ENCODE measurements at places on chromosomes 2 and 18. TPM values are rescaled to one million over a fixed set of nuclear protein-coding genes. Genes with fewer than 3 reads are reported as not detected.

GRCh38 chr2:200274116-200275075, 32.1 kb upstream of the SPATS2L start:
- H3K36me3 ChIP-seq: no peaks in the 10 kb centered on the region
- DNase-seq: no peak
- H3K27ac ChIP-seq: no peak overlapping the region
- peaks cover 13% of the 10 kb centered on the region for H3K27me3 ChIP-seq
- H3K4me3 ChIP-seq: no peak overlapping the region

CFAP65 gene
- not detected for total RNA-seq

CCDC141 gene
- 0.78 TPM for total RNA-seq

GRCh38 chr18:79625195-79625923, 54.2 kb upstream of the CTDP1 start:
- DNase-seq: no peak
- H3K36me3 ChIP-seq: no peaks in the 10 kb centered on the region
- no peak overlapping the region for H3K4me3 ChIP-seq
- H3K4me1 ChIP-seq: peaks cover 9% of the 10 kb centered on the region
- no peak overlapping the region for H3K27ac ChIP-seq
- peaks cover 5% of the 10 kb centered on the region for H3K27me3 ChIP-seq

SERPINB13 gene
- total RNA-seq: not detected

DNA sequence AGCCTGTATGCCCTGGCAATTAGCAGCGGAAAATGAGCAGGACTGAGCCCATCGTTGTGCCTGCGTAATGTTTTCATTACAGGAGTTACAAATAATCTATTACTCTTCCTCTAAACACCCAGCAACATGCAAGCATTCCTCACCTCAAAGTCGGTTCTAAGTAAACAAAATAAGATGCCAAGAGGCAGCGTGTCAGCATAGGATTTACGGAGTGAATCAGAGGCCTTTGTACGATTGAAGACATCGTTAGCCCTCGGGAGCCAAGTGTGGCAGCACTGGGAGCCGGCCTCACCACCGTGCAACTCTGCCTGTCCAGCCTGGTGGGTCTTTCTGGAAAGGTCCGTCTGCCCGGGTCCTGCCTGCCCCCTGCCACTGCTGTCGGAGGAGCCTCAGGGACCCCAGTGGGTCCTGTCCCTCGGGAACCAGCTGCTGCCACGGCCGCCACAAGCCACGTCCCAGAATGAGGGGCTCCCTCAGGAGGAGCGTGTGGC, 80.1 kb upstream of the CTDP1 start:
- no peaks in the 10 kb centered on the region for H3K36me3 ChIP-seq
- H3K4me3 ChIP-seq: no peak overlapping the region
- H3K27me3 ChIP-seq: peaks cover 2% of the 10 kb centered on the region

GRCh38 chr18:57466745-57467409, 31.7 kb downstream of the ONECUT2 start:
- H3K27ac ChIP-seq: no peak overlapping the region
- H3K4me1 ChIP-seq: no peaks in the 10 kb centered on the region
- DNase-seq: no peak
- no peaks in the 10 kb centered on the region for H3K27me3 ChIP-seq
- no peaks in the 10 kb centered on the region for H3K36me3 ChIP-seq

GRCh38 chr18:59959606-59960005, 59.8 kb downstream of the PMAIP1 start:
- peaks cover 15% of the 10 kb centered on the region for H3K4me1 ChIP-seq
- no peak for DNase-seq
- H3K27me3 ChIP-seq: peaks cover 4% of the 10 kb centered on the region
- H3K36me3 ChIP-seq: no peaks in the 10 kb centered on the region
- H3K27ac ChIP-seq: no peak overlapping the region

- H3K36me3 ChIP-seq: no peaks in the 10 kb centered on the region
- H3K27ac ChIP-seq: no peak overlapping the region
- peaks cover 32% of the 10 kb centered on the region for H3K27me3 ChIP-seq
- no peak overlapping the region for H3K4me3 ChIP-seq
Measured at GRCh38 chr2:239546541-239546940, 145.7 kb upstream of the HDAC4 start.

ARHGAP15 gene
- total RNA-seq: 64.3 TPM

DSG1 gene
- total RNA-seq: not detected

DNA sequence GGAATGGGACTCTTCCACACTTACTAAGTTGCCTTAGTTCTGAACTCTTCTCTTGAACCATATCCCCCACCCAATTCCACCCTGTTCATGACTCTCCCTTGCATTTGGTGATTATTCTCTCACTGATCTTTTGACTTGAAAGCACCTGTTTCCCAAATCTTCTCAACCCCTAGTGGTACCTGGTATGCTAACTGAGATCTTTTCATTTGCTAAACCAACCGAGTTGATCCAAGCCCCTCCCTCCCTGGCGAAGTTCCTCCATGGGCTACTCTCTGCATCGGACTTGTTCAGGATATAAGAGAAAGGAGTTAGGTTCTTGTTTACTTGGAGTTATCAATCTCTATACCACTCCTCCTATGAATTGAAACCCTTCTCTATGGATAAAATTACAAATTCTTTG, 593.5 kb downstream of the BCL11A start:
- H3K36me3 ChIP-seq: no peaks in the 10 kb centered on the region
- H3K4me3 ChIP-seq: no peak overlapping the region
- H3K27ac ChIP-seq: no peak overlapping the region
- H3K27me3 ChIP-seq: no peaks in the 10 kb centered on the region
- no peaks in the 10 kb centered on the region for H3K4me1 ChIP-seq

DNA sequence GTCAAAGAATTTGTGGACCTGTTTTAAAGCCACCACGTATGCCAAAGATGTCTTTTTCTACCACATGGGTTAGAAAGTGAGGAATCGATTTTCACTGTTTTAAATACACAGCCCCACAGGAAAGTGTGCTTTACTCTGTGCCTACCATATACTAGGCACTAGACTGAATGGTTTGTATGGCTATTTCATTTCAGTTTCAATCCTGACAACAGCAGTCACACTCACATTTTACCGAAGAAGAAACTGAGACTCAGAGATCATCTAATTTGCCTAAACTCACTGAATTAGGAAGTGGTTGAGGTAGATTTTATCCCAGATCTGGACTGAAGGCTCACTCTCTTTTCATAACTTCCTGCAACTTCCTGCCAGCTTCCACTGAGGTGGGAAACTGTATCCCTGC, 176.4 kb downstream of the ALK start:
- no peak overlapping the region for H3K4me3 ChIP-seq
- no peaks in the 10 kb centered on the region for H3K36me3 ChIP-seq
- H3K4me1 ChIP-seq: no peaks in the 10 kb centered on the region

CPO gene
- total RNA-seq: not detected

GRCh38 chr18:50830544-50830943, 10.7 kb upstream of the MRO start:
- H3K4me1 ChIP-seq: no peaks in the 10 kb centered on the region
- no peaks in the 10 kb centered on the region for H3K36me3 ChIP-seq
- no peak overlapping the region for H3K4me3 ChIP-seq
- H3K27ac ChIP-seq: no peak overlapping the region
- no peak for DNase-seq

KCNG3 gene
- 0.10 TPM for total RNA-seq

DNA sequence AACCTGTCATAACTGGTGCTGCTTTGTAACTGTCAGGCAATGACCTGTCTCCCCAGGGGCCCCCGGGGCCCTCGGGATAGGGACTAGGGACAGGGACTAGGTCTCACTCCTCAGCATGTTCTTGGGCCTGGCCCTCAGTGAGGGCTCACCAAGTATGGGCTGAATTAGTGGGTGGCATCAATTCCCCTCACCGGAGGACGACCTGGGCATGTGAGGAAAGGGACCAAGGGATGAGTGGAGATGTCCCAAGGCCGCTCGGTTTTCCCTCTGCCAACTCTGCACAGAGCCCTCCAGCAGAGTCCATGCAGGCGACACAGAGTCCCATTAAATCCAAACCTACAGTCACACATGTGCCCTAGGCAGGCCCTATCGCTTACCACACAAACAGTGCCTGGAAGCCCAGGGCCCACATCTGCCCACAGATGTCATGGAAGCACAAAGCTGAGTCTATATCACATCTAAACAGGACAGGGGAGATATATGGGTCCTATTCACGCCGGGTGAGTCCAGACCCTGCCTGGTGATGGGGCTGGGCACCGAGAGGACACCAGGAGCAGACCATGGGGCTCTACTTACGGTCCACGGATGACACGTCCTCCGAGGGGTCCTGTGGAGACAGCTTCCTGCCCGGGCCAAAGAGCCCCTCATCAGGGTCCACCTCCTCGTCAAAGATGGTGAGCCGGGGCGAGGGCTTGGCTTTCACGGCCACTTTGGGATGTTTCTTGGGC, 26.6 kb downstream of the HS1BP3 start:
- H3K36me3 ChIP-seq: peaks cover 3% of the 10 kb centered on the region
- H3K4me1 ChIP-seq: no peaks in the 10 kb centered on the region
- DNase-seq: no peak
- H3K27me3 ChIP-seq: no peaks in the 10 kb centered on the region
- H3K27ac ChIP-seq: no peak overlapping the region

DNA sequence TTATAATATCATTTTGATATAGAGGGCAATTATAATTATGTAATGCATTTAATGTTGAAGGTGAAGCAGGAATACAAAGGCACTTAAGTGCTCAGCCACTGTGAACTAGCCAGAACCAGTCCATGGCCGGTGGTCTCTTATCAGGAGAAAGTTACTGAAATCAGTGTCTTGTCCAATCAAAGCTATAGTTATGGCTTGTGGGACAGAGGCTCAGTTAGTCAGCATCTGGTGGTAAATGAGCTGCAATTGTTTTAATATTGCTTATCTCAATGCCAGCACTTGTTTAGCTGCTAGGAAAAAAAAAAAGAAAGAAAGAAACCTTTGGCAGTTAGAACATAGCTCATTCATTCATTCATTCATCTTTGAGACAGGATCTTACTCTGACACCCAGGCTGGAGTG, 3.8 kb upstream of the ALS2 start:
- H3K36me3 ChIP-seq: no peaks in the 10 kb centered on the region
- peaks cover 28% of the 10 kb centered on the region for H3K27me3 ChIP-seq
- no peak overlapping the region for H3K4me3 ChIP-seq
- peaks cover 17% of the 10 kb centered on the region for H3K4me1 ChIP-seq
- DNase-seq: no peak

All from activated T-helper 1 cell treated with anti-CD3 and anti-CD28 coated beads, Interleukin-12 subunit alpha, Interleukin-12 subunit beta, Interleukin-2, Interleukin-4 antibody, amounts not matched to agents 30 ng/mL and 10 ng/mL and 1 ng/mL, durations not matched to agents 14 hours and 24 hours and 36 hours (primary cell).